ENCODE measurements at places on chromosomes 7 and 10.

DNA sequence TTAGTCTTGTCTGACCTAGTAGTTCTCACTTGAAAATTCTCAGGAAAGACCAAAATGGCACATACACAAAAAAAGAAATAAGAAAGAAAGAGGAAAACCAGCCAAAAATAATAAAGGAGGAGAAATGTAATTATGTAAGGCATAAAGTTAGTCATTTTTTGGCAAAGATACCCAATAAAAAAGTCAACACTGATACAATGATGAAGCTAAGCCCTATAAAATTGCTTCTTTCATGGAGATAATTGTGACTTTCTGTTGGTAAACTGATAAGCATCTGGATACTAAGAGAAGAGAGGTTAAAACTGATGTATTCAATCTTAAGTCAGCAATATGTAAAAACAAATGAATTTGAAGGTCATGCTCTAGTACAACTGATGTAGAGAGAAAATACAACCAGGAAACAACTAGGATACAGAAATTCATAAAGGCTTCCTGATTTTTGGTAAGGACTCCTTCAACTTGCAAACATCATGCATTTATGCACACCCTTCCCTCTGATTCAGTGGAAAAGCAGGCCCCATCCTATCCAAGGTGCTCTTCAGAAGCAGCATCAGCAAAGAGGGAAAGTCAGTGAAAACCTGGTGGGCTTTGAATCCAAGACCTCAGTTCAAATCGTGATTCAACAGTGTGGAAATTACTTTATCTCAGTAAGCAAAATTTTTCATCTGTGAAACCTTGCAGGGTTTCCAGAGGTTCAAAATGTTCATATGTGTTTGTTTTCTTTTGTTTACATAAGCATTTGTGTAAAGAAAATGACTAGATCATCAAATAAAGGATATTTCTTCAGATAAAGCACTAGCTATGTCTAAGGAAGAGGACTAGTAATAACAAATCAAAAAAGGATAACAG lies 32.6 kb downstream of the IMMP2L start:
- DNase-seq, result no peak

DNA sequence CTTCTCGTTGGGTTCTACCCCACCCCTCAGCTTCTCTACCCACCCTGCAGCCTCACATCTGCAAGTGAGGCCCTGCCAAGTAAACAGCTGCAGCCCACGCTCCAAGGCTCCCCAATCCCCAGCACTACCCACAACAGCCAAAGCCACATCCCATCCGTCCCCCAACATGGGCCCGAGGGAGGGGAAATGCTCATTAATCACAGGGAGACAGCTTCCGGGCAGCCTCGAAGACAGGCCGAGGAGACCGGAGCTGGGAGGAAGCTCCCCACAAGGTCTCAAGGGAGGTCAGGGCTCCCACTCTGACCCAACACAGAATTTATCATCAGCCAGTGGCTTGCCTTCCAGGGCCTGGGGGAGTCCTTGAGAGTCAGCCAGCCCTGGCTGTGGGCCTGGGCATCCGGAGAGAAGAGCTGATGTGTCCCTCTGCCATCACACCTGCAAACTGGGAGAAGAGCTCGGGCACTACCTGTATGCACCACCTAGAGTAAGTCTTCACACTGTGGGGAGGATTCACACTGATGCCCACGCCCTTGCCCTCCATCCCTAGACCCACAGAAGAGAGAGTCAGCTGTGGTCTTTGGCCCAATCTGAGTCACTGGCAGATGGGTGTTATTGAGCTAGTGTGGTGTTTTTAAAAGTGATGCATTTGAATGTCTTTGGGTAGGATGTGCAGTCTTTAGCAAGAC lies 115.5 kb upstream of the ZMIZ1 start:
- no peak for DNase-seq

DNA sequence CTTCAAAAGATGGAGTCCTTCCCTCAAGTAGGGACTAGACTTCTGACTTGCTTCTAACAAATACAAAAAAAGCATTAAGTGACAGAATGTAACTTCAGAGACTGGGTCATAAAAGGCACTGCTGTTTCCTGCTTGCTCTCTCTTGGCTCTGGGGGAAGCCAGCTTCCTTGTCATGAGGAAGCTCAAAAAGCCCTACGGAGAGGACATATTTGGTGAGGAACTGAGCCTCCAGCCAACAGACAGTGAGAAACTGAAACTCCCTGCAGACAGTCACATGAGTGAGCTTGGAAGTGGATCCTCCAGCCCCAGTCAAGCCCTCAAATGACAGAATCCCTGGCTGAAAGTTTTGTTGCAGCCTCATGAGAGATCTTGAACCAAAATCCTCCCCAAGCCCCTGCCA lies 26.3 kb upstream of the SLC35G1 start:
- no peak for DNase-seq

- no peak for DNase-seq
Observed at GRCh38 chr10:114301177-114301576, 62.1 kb downstream of the VWA2 start.

GRCh38 chr7:137590756-137591305 lies 247.3 kb upstream of the PTN start:
- no peak for DNase-seq

DNA sequence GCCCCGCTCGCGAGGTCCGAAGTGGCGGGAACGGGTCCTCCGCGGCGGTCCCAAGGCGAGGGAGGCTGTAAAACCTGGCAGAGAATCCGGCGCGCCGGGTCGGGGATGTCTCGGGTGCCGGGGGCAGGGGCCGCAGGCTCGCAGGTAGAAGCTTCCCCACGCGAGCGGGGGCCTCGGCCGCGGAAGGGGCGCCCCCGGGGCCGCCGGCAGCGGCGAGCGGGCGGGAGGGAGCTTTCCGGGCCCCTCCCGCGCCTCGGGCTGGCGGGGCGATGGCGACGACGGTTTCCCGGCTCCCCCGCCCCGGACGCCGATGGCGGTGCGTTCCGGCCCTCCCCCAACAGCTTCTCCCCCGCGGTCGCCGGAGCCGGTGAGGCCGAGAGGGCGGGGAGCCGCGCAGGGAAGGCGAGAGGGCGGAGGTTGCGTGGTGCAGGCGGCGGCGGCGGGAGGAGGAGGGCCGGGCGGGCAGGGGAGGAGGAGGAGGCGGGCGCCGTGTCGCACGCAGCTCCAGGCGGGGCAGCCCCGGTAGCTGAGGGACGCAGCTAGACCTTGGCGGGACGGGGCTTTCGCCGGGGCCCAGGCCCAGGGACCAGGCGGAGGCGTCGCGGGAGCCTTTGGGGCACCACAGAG lies at the start of gene CUL1:
CUL1 (plus strand) TSS at position 507 of the 627 bp plus-strand sequence. CDS start 31,220 bp downstream, outside the sequence.
- DNase-seq, result peak; percentile 70

DNA sequence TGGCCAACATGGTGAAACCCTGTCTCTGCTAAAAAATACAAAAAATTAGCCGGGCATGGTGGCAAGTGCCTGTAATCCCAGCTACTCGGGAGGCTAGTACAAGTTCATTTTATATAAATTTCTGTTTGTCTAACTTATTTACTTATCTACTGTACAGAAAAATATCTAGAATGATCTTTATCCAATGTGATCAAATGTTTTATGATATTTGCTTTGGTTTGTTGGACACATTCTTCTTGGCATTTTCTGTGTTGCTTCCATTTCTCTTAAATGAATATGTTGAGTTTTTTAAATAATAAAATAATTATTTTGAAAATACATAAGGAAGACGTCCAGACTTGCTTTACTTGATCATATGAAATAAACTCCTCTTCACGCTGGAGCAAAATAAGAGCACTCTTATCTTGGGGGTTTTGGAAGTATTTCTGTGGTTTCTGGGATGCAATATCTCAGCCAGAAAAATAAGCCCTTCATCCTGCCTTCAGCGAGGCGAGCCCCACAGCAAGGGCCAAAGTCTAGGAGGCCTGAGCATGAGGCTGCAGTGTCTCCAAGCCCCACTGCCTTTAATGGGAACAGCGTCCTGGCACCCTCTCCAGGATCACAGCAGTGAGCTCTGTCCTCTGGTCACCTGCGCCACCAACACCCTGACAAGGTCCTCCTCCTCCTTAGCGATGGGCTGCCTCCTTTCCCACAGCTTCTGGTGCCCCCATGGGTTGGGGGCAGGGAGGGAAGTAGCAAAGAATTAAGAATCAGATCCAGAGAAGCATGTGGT lies 480.2 kb downstream of the KCNMA1 start:
- no peak for DNase-seq

GRCh38 chr7:125927556-125927955 lies 997.9 kb upstream of the POT1 start:
- DNase-seq, result no peak

All from stimulated activated CD4-positive, alpha-beta T cell treated with anti-CD3 and anti-CD28 coated beads, Interleukin-1b, Interleukin-23, amount 100 ng/mL, for 1 hour (primary cell).